ENCODE measurements at places on chromosomes 13 and 19. TPM values are rescaled to one million over a fixed set of nuclear protein-coding genes. Genes with fewer than 3 reads are reported as not detected.
A peak's percentile ranks its signal among the peaks of the same experiment; 100 is the strongest.

- peaks cover 46% of the 10 kb centered on the region for H3K27me3 ChIP-seq
- no peak for DNase-seq
- H3K27ac ChIP-seq, result no peak overlapping the region
- H3K4me3 ChIP-seq, result peak overlapping the region; percentile 44
- peaks cover 7% of the 10 kb centered on the region for H3K4me1 ChIP-seq
These were observed 1.5 kb upstream of the NRTN start for GRCh38 chr19:5803441-5803751.

Gene SOHLH2
- not detected for total RNA-seq

GRCh38 chr19:42324655-42325307 lies 654 bp upstream of the MEGF8 start:
- no peak for DNase-seq
- H3K4me3 ChIP-seq, result peak overlapping the region; percentile 89
- H3K27me3 ChIP-seq, result peaks cover 12% of the 10 kb centered on the region

- H3K4me3 ChIP-seq, result no peak overlapping the region
- no peaks in the 10 kb centered on the region for H3K27me3 ChIP-seq
- no peak for DNase-seq
- H3K27ac ChIP-seq, result no peak overlapping the region
- H3K36me3 ChIP-seq, result no peaks in the 10 kb centered on the region
These were observed 77.4 kb upstream of the RNF113B start for GRCh38 chr13:98254513-98254912.

DNA sequence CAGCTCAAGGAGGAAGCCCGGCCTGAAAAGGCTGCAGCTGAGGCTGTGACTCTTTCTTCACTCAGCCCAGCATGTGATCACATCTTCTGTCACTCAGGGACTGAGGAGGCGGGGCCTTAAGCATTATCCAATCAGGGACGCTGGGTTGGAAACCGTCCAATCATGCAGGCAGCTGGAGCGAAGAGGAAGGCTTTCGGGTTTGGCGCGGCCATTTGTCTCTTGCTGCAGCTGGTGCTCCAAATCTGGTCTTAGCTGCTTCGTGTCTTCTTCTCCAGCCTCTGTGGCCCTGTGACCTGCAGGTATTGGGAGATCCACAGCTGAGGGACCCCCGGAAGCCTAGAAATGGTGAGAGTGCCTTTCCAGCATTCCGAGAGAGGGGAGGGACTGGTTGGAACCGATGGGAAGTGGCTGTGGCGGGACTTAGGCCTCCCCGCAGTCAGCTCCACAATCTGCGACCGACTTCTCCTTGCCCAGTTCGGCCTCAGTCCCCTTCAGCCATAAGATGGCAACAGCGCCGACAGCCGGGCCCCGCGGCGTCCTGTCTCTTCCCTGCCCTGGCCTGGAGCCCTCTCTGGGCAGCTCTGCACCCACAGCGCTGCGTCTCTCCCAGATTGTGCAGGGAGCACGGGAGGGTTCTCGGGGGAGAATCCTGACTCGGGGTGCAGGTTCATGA lies at the start of gene ZNF90:
Gene ZNF90, plus strand, starts transcription at position 210 of the 673 bp plus-strand sequence. Its CDS starts 133 bp downstream, at position 343.
- peak; percentile 97 for DNase-seq
- H3K4me3 ChIP-seq, result peak within 1 kb of the TSS; percentile 62
- H3K36me3 ChIP-seq, result no peaks in the 10 kb centered on the region
- H3K27me3 ChIP-seq, result no peaks in the 10 kb centered on the region
- peaks cover 15% of the 10 kb centered on the region for H3K4me1 ChIP-seq

GRCh38 chr13:99393791-99394735 lies 86.9 kb upstream of the GPR183 start:
- no peaks in the 10 kb centered on the region for H3K36me3 ChIP-seq
- H3K27ac ChIP-seq, result no peak overlapping the region
- no peaks in the 10 kb centered on the region for H3K27me3 ChIP-seq
- H3K4me3 ChIP-seq, result no peak overlapping the region
- DNase-seq, result no peak

DNA sequence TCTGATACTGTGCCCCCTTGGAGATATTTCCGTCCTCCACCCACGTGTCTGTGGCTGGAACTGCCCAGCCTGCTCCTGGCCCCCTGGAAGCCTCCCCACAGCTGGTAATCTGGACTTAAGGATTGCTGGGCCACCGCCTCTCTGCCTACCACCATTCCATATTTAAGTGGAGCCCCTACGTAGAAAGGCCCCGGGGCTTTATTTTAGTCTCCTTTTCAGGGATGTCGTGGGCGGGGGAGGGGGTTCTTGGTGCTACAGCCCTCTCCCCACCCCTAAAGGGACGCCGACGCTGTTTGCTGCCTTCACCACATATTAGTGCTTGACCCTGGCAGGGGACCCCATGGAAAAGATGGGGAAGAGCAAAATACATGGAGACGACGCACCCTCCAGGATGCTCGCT lies 2.7 kb upstream of the NOP53 start:
- no peak for DNase-seq
- peaks cover 61% of the 10 kb centered on the region for H3K36me3 ChIP-seq
- peak overlapping the region; percentile 86 for H3K27ac ChIP-seq
- H3K27me3 ChIP-seq, result no peaks in the 10 kb centered on the region
- H3K4me1 ChIP-seq, result peaks cover 17% of the 10 kb centered on the region

Gene SSC5D
- 5.9 TPM for total RNA-seq

Gene CELF5
- not detected for total RNA-seq

DNA sequence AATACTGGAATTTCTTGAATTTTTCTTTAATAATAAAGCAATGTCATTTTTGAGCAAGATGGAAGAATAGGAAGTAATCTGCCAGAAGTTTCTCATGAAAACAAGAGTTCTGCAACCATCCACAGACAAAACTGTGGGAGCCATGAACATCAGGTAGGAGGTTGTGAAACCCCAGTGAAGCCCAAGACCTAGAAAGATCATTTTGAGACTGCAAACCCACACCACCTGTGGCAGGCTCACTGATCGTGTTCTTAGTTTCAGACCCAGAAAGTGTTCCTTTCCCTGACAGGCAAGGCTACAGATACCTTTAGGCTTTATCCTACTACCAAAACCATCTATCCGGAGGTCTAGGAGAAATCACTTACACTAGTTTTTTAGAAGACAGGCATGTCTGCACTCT lies 2189.8 kb upstream of the PCDH20 start:
- no peaks in the 10 kb centered on the region for H3K27me3 ChIP-seq
- no peak overlapping the region for H3K4me3 ChIP-seq
- H3K4me1 ChIP-seq, result no peaks in the 10 kb centered on the region
- no peak overlapping the region for H3K27ac ChIP-seq
- no peaks in the 10 kb centered on the region for H3K36me3 ChIP-seq

Gene SCGB2B2
- total RNA-seq, result 0.34 TPM

Gene RNF225
- not detected for total RNA-seq

Gene ZNF442
- total RNA-seq, result 3.5 TPM

Gene SERP2
- total RNA-seq, result 18.6 TPM

- peak; percentile 90 for DNase-seq
- peaks cover 29% of the 10 kb centered on the region for H3K4me1 ChIP-seq
- peak overlapping the region; percentile 89 for H3K27ac ChIP-seq
These were observed 158.0 kb downstream of the DLEU7 start for GRCh38 chr13:50685491-50685890.

- H3K27ac ChIP-seq, result peak overlapping the region; percentile 69
- peaks cover 32% of the 10 kb centered on the region for H3K4me1 ChIP-seq
- DNase-seq, result peak; percentile 28
- H3K27me3 ChIP-seq, result no peaks in the 10 kb centered on the region
- H3K4me3 ChIP-seq, result peak overlapping the region; percentile 94
These were observed 108.0 kb upstream of the DOCK9 start for GRCh38 chr13:99085808-99086266.

- H3K36me3 ChIP-seq, result no peaks in the 10 kb centered on the region
- no peak for DNase-seq
- no peak overlapping the region for H3K4me3 ChIP-seq
- H3K4me1 ChIP-seq, result peaks cover 23% of the 10 kb centered on the region
- H3K27ac ChIP-seq, result peak overlapping the region; percentile 79
These were observed 767.6 kb upstream of the SLITRK1 start for GRCh38 chr13:84649853-84650252.

Gene NDUFA7
- total RNA-seq, result 124 TPM

GRCh38 chr13:113902986-113903775 lies 39.3 kb upstream of the GAS6 start:
- H3K27me3 ChIP-seq, result no peaks in the 10 kb centered on the region
- H3K27ac ChIP-seq, result no peak overlapping the region
- H3K4me1 ChIP-seq, result no peaks in the 10 kb centered on the region
- DNase-seq, result no peak

DNA sequence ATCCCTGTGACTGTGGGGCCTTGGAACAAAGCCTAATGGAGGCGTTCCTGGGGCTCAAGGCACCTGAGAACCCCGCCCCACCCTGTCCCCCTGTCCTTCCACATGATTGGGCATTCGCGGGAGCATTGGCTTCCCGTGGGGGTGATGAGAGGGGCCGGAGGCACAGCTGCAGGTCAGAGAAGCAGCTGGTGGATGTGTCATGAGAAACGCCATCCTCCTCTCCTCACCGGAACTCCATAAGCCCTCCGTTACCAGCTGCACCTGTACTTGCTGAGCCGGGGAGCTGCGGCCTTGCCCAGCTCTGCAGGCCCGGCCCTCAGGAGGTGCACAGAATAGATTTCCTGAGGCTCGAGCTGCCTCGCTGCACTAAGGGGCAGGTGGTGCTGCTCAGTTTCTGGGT lies 42.0 kb downstream of the CAPN12 start:
- H3K4me1 ChIP-seq, result peaks cover 56% of the 10 kb centered on the region
- H3K4me3 ChIP-seq, result no peak overlapping the region
- peaks cover 57% of the 10 kb centered on the region for H3K36me3 ChIP-seq
- no peak for DNase-seq
- peak overlapping the region; percentile 92 for H3K27ac ChIP-seq

DNA sequence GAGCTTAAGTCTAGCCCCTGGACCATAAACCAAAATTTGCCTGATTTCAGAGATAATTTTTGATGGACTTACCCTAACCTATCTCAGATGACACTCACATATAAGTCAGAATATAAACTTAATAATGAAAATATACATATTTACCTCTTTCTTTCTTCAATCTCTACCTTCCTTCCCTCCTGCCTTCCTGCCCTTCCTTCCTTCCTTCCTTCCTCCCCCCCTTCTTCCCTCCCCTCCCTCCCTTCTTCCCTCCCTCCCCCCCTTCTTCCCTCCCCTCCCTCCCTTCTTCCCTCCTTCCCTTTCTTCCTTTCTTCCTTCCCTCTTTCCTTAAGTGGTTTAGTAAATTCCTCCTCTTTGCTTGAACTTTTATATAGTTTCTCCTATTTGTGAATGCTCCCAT lies 88.7 kb downstream of the EDNRB start:
- H3K27ac ChIP-seq, result no peak overlapping the region
- H3K27me3 ChIP-seq, result no peaks in the 10 kb centered on the region
- no peak overlapping the region for H3K4me3 ChIP-seq
- H3K4me1 ChIP-seq, result no peaks in the 10 kb centered on the region
- DNase-seq, result no peak
- no peaks in the 10 kb centered on the region for H3K36me3 ChIP-seq

Gene TBXA2R
- total RNA-seq, result 3.2 TPM

Gene SHISA2
- 0.28 TPM for total RNA-seq

DNA sequence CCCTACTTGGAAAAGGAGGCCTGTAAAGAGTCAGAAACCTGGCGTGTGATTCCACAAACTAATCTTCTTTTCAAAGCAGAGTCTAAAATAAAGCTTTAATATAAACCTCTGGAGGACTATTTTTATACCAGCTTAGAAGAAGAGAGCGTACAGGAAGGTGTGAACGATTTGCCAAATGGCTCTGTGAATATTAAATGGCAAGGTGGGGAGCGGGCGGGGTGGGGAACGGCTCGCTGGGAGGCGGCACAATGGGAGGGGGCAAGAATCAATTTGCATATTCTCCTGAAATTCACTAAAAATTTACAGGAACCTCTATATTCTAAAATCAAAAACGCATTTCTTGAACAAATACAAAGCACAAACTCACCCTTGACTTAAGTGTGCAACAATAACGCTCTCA lies 982 bp downstream of the ZNF780B start:
- H3K4me3 ChIP-seq, result peak overlapping the region; percentile 76
- DNase-seq, result no peak
- H3K36me3 ChIP-seq, result peaks cover 7% of the 10 kb centered on the region

All from heart right ventricle (tissue), 16 donors.